ENCODE measurements at places on chromosomes 5 and 9. TPM values are rescaled to one million over a fixed set of nuclear protein-coding genes. Genes with fewer than 3 reads are reported as not detected.
A peak's percentile ranks its signal among the peaks of the same experiment; 100 is the strongest.

ADAMTS19 gene
- 9.3 TPM for total RNA-seq

LCN6 gene
- not detected for total RNA-seq

ARRDC1 gene
- 96.6 TPM for total RNA-seq

AP3S1 gene
- 78.1 TPM for total RNA-seq

EGR1 gene
- total RNA-seq, result 283 TPM

TMC1 gene
- total RNA-seq, result not detected

LTC4S gene
- total RNA-seq, result 4.0 TPM

INSYN2B gene
- not detected for total RNA-seq

IL33 gene
- 13.3 TPM for total RNA-seq

PSIP1 gene
- 117 TPM for total RNA-seq

PCYOX1L gene
- 18.5 TPM for total RNA-seq

SOX30 gene
- not detected for total RNA-seq

HTR4 gene
- total RNA-seq, result 0.29 TPM

PSMD5 gene
- 43.6 TPM for total RNA-seq

ECPAS gene
- 82.9 TPM for total RNA-seq

IFNA2 gene
- not detected for total RNA-seq

TERT gene
- 1.7 TPM for total RNA-seq

MEIKIN gene
- not detected for total RNA-seq

NCS1 gene
- 22.2 TPM for total RNA-seq

DNA sequence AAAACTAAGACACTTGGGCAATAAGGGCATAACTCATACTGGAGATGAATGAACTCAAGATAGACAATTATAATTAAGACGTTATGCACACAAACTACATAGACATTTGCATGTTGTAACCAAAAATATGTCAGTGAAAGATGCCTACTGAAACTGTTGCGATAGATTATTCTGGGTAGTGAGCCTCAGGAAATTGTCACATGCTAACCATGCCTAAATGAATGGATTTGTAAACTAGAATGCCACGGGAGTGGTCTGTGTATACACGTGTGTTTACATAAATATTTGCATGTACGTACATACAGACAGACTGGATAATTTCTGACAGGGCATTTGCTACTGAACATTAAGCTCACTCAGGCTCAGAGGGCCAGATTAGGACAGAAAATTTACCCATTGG is 1.2 kb downstream of the NIPSNAP3B start:
- no peak overlapping the region for H3K27ac ChIP-seq
- no peaks in the 10 kb centered on the region for H3K36me3 ChIP-seq
- peaks cover 3% of the 10 kb centered on the region for H3K4me1 ChIP-seq
- H3K4me3 ChIP-seq, result peak overlapping the region; percentile 97

DNA sequence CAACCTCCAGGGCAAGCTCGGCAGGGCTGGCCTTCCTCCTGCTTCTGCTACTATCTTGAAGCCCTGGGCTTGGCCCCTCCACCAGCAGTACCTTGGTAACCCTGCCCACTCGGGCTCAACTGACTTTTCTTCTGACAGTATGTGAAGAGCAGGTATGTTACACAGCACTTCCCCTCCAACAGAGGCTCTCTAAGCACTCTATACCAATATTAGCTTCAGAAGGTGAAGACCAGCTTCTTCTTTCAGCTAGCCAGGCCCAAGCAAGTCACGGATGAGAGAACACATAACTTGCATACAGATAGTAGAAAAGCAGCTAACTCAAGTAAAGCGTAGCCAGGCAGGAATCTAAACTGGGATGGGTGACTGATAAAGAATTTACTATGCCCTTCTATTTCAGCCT is 64.3 kb downstream of the FEM1C start:
- DNase-seq, result no peak
- no peaks in the 10 kb centered on the region for H3K36me3 ChIP-seq
- H3K27ac ChIP-seq, result no peak overlapping the region
- H3K4me3 ChIP-seq, result no peak overlapping the region

DNA sequence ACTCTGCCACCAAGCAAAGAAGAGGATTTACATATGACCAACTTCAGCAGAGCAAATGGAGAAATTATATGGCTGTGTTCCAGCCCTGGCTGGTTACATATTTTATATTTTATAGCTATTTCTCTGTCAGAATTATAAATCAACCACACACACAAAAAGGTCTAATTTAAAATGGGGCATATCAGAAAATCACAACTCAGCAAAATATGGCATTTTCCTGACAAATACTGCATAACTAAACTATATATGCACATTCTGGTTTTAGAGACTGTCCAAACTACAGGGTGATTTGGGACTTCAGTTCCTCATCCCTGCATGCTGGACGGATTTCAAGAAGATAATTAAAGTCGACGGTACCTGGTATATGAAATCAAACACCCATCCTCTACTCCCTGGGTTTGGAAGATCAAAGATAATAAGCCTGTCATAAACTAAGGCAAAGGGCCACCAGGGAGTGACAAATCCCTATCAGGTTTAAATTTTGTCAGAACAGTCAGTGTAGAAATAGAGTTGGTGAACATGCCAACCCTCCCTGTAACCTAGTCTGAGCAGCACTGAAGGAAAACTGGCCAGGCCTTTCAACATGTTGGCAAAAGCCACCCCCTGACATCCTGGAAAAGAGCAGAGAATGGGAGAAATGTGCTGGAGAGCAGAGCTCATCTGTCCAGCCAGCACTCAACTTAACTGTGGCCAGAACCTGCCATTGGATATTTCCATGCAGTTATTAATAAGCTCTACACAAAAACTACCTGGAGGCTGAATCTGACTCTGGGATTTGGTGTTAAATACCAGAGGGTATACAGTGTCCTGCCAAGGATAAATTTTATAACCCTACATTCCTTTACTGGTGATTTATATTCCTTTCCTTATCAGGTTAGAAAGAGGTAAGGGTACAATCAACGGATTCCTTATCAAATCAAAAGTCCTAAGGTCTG is 235.7 kb downstream of the ENC1 start:
- peaks cover 36% of the 10 kb centered on the region for H3K4me1 ChIP-seq
- DNase-seq, result no peak
- H3K36me3 ChIP-seq, result no peaks in the 10 kb centered on the region

- no peak overlapping the region for H3K4me3 ChIP-seq
- H3K27me3 ChIP-seq, result no peaks in the 10 kb centered on the region
- no peaks in the 10 kb centered on the region for H3K36me3 ChIP-seq
- H3K27ac ChIP-seq, result no peak overlapping the region
- DNase-seq, result no peak
These were observed 89.8 kb upstream of the TUT7 start for GRCh38 chr9:86443992-86444391.

- DNase-seq, result no peak
- peak overlapping the region; percentile 14 for H3K4me3 ChIP-seq
- H3K36me3 ChIP-seq, result peaks cover 7% of the 10 kb centered on the region
- H3K27me3 ChIP-seq, result no peaks in the 10 kb centered on the region
- H3K27ac ChIP-seq, result peak overlapping the region; percentile 69
These were observed 64.8 kb downstream of the SMIM23 start for GRCh38 chr5:171850324-171850947.

DNA sequence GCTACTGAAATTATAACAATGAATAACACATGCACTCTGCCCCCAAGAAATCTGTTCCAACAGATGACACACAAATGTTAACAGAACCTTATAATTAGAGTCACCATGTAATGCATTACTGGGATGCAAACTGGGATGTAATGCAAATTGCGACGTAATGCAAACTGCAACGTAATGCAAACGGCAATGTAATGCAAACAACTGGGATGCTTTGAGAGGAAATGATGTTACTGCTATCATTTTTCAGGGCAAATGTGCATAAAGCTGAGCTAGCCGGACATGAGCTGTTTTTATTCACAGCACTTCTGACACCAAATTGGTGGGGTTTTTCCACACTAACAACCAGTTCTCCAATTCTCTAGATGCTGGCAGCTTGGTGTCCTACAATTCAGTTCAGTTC is 117.2 kb downstream of the ADAMTS16 start:
- DNase-seq, result no peak
- H3K4me3 ChIP-seq, result no peak overlapping the region
- H3K27me3 ChIP-seq, result no peaks in the 10 kb centered on the region
- peaks cover 4% of the 10 kb centered on the region for H3K4me1 ChIP-seq
- H3K36me3 ChIP-seq, result peaks cover 13% of the 10 kb centered on the region
- no peak overlapping the region for H3K27ac ChIP-seq

- H3K36me3 ChIP-seq, result no peaks in the 10 kb centered on the region
- no peaks in the 10 kb centered on the region for H3K4me1 ChIP-seq
- peaks cover 7% of the 10 kb centered on the region for H3K27me3 ChIP-seq
- no peak overlapping the region for H3K27ac ChIP-seq
- H3K4me3 ChIP-seq, result no peak overlapping the region
These were observed 159.1 kb downstream of the FAM114A2 start for GRCh38 chr5:153879596-153879995.

GRCh38 chr5:89930591-89931392 is 478.8 kb downstream of the CETN3 start:
- H3K4me3 ChIP-seq, result no peak overlapping the region
- H3K27me3 ChIP-seq, result no peaks in the 10 kb centered on the region
- H3K27ac ChIP-seq, result no peak overlapping the region
- no peaks in the 10 kb centered on the region for H3K36me3 ChIP-seq
- H3K4me1 ChIP-seq, result no peaks in the 10 kb centered on the region

DNA sequence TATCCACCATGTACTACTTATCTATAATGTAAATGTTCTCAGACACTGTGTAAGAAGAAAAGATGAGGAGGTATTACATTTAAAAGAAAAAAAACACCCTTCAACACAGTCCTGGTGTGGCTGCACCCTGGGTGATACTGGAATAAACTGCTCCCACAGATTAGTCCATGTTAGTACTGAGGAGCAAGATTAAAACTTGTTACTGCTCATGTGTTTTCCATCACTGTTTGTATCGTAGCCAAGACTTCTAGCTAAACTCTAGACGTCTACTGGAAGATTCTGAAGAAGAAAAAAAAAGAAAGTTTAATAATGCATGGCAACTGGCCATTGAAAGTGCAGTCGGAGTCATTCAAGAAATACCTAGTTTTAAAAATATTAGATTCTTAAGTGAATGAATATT is at the start of gene ASPN:
Gene ASPN (minus strand): TSS at position 178 of the 400 bp plus-strand sequence.
- H3K4me3 ChIP-seq, result no peak within 1 kb of the TSS
- H3K27ac ChIP-seq, result peak within 1 kb of the TSS; percentile 68
- no peaks in the 10 kb centered on the region for H3K27me3 ChIP-seq

GRCh38 chr9:86054695-86055094 is 44.7 kb downstream of the GOLM1 start:
- H3K4me3 ChIP-seq, result no peak overlapping the region
- no peaks in the 10 kb centered on the region for H3K27me3 ChIP-seq
- H3K27ac ChIP-seq, result no peak overlapping the region
- no peak for DNase-seq

GRCh38 chr5:82850393-82850792 is 226.8 kb downstream of the TMEM167A start:
- H3K4me1 ChIP-seq, result peaks cover 11% of the 10 kb centered on the region
- DNase-seq, result no peak
- H3K27ac ChIP-seq, result no peak overlapping the region
- H3K27me3 ChIP-seq, result no peaks in the 10 kb centered on the region

GRCh38 chr5:32259033-32259432 is 53.7 kb downstream of the MTMR12 start:
- peaks cover 19% of the 10 kb centered on the region for H3K4me1 ChIP-seq
- H3K27ac ChIP-seq, result no peak overlapping the region
- H3K4me3 ChIP-seq, result no peak overlapping the region
- no peak for DNase-seq
